ENCODE measurements at places on chromosomes 3 and 15. TPM values are rescaled to one million over a fixed set of nuclear protein-coding genes. Genes with fewer than 3 reads are reported as not detected.
A peak's percentile ranks its signal among the peaks of the same experiment; 100 is the strongest.

The EPB42 gene
- not detected for total RNA-seq

The MOBP gene
- total RNA-seq = not detected

DNA sequence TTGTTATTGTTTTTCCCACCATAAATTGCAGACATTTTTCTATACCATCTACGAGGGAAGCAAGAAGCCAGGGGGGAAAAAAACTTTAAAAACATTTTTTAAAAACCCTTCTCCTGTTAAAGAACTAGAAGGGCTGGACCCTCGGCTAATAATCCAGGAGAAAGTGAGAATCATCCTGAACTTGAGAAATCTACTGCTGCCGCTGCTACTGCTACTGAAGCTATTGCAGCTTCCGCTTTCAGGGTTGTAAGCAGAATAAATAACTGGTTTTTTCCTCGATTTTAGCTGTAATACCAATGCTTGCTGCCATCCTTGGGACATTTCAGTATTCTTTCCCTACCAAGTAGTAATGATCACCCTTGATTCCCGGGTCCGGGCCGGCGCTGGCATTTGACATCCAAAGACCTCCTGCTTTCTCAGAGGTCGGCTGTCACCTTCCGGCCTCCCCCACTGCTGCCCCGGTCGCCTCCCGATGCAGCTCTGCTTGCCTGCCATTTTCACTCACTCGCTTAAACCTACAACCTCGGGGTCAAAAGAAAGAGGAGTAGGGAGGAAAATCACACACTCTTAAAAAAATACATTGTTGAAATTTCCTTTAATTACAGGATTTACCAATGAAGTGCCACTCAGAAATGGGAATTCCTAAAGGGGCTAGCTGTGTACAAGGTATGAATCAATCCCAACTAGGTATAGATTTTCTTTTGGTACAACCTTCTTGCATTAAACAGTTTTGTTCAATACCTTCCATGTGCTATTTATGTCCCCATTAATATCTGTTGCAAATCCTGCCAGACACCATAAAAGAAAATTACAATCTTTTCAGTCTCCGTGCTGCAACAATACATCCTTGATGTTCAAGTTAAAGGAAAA lies 674 bp upstream of the MECOM start:
- no peak for DNase-seq

The DAPK2 gene
- total RNA-seq = 1.5 TPM

The C3orf20 gene
- total RNA-seq = not detected

- no peak for DNase-seq
Observed at GRCh38 chr3:169984292-169984691, 17.7 kb downstream of the SEC62 start.

DNA sequence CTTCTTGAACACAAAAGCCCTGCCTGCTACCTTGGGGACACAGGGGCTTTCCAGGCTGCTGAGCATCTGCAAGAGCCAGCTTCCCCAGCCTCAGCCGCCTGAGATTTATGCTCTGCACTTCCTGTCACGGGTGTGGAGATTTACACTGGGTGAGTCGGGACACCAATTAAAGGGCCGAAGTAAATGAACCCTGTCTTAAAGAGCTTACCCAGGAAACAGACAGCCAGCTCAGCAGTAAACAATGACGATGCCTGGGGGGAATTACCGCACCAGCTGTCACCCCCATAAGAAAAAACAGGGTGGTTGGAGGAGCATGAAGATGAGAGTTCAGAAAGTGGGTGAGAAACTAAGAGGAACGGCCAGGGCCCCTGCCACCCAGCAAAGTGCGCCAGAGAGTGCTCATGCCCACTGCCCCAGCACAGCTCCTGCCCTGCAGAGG lies 37.5 kb upstream of the IQSEC1 start:
- DNase-seq = peak; percentile 63

- DNase-seq = no peak
Observed at GRCh38 chr15:57727031-57727430, 20.5 kb downstream of the POLR2M start.

DNA sequence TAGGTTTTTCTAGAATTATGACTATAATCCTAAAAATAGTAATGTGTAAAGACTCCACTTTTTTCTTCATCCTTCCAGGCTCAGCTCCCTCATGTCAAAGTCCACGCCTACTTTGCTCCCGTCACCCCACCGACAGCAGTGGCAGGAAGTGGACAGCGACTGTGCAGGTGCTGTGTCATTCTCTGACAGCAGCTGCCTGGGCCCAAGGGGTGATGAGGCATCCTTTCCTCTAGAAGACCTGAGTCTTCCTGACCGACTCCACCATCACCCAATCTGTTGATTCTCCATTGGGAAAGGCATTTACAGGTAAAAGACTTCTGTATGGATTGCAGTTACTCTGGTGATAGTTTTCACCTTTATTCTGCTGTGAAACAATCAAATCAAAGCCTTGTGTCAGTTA lies 54.8 kb downstream of the UBP1 start:
- no peak for DNase-seq

The DOCK3 gene
- total RNA-seq = 0.36 TPM

DNA sequence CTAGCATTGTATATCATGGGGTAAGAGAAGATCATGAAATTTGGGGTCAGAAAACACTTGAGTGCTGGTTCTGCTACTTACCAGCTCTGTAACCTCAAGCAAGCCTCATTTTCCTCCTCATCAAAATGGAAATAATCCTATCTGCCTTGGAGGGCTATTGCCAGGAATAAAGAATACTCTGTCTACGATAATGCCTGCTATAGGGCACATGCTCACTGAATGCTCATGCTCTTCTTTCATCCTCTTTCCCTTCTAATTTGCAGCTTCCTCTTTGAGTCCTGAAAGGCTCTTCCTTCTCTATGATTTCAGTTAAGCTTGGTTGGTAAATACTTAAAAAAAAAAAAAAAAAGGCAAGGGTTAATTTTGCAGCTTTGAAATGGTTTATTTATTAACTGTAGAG lies 12.8 kb downstream of the RTP1 start:
- no peak for DNase-seq

DNA sequence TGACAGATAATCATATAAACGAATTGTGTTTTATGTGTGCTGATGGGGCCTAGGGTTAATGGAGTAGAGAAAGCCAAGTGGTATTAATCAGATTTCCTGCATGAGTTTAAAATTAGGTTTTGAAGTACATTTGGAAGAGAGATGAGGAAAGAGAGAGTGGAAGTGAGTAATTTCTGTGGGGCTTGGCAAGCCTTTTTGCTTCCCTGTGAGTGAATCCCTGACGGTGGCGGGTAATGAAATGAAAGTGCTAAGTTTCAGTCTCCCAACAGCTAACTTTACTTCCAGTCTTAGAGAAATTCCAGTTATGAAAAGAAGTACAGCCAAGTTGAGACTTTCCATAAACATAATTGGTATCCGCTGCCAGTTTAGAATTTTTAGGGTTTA lies 139.4 kb downstream of the BBX start:
- DNase-seq = peak; percentile 59

DNA sequence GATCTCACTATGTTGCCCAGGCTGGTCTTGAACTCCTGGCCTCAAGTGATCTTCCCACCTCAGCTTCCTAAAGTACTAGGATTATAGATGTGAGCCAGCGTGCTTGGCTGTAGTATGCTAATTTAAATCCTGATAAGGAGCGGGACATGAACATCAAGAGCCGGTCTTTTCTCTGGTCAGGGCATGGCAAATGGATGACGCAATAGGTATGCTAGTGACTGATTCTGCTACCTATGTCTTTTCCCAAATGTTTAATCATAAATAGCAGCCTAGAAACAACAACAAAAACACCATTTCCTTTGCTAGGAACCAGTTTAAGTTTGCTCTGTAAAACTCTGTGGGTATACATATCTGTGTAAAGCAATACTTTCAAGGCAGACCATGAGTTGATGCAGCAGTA lies 64.7 kb downstream of the STARD9 start:
- DNase-seq = no peak

The PATL2 gene
- 0.11 TPM for total RNA-seq

DNA sequence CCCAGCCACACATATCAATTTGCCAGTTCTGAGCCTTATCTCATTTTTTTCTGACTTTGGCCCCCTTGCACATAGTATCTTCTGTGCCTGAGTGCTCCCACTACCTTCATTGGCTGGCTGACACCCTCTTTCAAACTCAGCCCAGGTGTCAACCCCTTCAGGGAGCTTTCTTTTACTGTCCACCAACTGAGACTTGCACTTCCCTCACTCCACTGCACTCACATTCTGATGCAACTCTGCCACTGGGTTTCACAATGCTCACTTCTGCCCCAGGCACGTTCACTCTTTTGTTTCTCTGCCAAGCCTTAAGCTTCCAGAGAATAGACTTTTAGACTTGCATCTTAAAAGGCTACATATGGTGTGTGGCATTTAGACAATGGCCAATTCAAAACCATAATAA lies 101.5 kb upstream of the CBLB start:
- no peak for DNase-seq

- DNase-seq = no peak
Observed at GRCh38 chr3:31102196-31102879, 207.9 kb upstream of the GADL1 start.

The AGBL1 gene
- total RNA-seq = not detected

The CD86 gene
- 0.15 TPM for total RNA-seq

- DNase-seq = no peak
Observed at GRCh38 chr3:45960289-45960688, 17.0 kb downstream of the CXCR6 start.

The ZPLD1 gene
- total RNA-seq = not detected

- peak; percentile 45 for DNase-seq
Observed at GRCh38 chr15:57922776-57923175, 142.7 kb downstream of the ALDH1A2 start.

DNA sequence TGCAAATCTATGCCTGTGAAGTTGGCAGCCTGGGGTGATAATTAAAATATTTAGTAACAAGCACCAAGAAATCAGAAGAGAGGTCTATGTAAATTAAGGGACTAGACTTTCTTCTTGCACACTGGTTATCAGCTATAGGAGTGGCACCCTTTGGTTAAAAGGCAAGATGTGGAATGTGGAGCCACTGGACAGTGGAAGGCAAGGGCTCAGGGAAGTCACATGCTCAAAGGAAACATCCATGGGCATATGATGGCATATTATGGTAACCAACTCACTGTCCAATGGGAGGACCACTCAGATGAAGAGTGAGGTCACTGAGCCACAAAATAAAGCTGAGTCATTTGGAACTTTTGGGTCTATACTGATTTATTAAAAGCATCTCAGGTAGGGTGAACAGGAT lies 165.6 kb upstream of the PRICKLE2 start:
- DNase-seq = no peak

The MESP2 gene
- 0.54 TPM for total RNA-seq

- no peak for DNase-seq
Observed at GRCh38 chr3:56406826-56407515, 61.3 kb downstream of the ERC2 start.

All from Daoy (cell line).